Ureter (tissue), 1 donor: ENCODE measurements at places on chromosomes 7 and 10. TPM values are rescaled to one million over a fixed set of nuclear protein-coding genes. Genes with fewer than 3 reads are reported as not detected.

SLC13A4 gene
- 0.13 TPM for total RNA-seq

DNA sequence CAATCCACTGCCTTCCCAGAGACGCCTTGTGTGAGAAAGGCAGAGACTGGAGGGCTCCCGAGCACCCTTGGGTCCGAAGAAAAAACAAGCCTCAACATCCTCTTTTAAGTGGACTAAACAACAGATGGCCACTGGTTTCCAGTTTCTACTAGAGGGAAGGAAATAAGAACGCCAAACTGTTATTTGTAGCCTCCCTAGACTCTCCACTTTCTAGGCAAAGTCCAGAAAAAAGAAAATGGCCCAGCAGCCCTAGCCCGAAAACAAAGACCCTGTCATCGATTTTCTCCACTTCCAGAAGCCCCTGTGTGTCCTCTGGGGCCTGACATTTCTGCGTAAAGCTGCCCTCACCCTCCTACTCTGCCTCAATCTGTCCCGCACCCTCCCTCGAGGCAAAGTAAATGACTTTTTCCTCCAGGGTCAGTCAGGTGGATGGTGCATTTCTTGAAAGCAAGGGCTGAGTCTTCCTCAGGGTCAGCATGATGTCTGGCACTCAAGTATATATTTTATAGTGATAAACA, 6.0 kb downstream of the RGS10 start:
- no peak for DNase-seq

- DNase-seq, result no peak
These were observed 115.2 kb downstream of the EBF3 start for GRCh38 chr10:129848696-129849451.

PPP2R2D gene
- 47.0 TPM for total RNA-seq

FAM185A gene
- 12.8 TPM for total RNA-seq

GRCh38 chr7:40371806-40372440, 237.1 kb downstream of the SUGCT start:
- DNase-seq, result no peak

DNA sequence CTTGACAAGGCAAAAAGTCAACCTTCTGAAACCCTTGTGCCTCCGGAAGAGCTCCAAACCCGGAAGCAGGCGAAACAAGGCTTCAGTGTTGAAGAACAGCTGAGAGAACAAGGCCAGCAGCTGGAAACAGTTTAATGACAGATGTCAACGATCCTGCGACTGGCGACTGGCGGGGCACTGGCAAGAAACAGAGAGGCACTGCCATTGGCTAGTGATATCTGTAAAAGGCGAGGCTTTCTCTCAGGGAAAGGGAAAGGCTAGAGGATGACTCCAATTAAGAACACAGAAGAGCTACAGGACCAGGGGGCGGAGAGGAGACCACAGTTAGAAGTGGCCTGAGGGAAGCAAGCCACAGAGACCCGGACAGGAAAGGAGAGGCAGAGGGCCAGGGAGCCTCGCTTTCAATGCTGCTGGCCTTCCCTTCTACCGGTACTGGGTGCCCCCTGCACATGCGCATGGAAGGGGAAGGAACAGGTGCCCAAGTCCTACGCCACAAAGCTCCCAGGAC, 19.4 kb downstream of the ITGB1 start:
- DNase-seq, result no peak

GRCh38 chr7:124723012-124723411, 42.6 kb downstream of the GPR37 start:
- DNase-seq, result no peak

- no peak for DNase-seq
These were observed 153.3 kb downstream of the ZMYND11 start for GRCh38 chr10:288316-289200.

KEL gene
- total RNA-seq, result 1.3 TPM

DNA sequence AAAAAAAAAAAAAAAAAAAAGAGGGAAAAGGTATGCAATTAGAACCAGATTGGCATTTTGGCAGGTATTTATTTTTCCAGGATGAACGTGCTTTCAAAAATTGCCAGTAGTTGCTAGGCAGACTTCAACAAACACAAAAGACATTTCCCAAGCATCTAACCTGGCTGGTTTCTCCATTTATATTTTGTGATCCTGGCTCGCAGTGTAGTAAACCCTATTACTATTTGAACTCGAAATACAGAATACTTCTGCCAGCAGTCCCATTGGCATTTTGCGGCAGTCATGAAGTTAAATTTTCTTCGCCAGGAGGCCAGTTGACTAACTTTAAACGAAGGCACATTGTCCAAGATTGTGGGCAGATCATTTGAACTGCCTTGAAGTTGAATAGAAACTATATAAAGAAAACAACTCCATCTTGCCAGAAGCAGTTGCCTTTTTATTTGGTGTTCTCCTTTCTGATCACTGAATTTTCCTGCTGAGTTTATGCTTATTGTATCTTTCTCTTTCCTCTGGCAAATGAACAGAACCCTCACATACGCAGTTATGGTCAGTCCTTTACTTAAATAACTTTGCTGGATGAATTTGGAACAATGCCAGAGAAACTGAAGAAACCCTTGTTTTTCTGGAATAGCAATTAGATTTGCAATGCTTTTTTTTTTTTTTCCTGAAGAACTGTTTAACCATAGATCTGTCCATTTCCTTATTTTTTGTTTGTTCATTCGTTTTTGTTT, 132.9 kb downstream of the BICC1 start:
- DNase-seq, result no peak

SEPTIN14 gene
- total RNA-seq, result not detected

DNA sequence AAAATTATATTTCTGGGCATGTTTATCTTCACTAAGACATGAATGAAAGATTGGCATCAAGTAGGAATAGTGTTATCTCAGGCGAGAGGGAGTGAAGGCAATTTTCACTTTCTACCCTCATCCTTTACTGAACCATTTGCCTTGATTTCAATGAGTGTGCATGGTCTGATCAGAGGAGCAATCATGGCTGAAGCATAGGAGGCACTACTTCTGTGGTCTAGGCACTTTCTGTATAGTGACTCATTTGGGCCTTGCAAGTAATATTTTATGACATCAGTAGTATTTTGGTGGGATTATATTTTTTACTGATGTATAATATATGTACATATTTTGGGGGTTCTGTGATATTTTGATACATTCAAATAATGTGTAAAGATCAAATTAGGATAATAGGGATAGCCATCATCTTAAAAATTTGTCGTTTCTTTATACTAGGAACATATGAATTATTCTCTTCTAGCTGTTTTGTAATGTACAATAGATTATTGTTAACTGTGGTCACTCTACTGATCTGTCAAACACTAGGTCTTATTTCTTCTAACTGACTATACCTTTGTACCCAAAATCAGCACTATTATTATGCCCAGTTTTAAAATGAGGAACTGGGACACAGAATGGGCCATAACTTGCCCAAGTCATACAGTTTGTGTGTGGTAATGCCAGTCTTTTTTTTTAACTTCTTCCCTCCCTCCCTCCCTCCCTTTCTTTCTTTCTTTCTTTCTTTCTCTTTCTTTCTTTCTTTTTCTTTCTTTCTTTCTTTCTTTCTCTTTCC, 101.9 kb downstream of the RAB11FIP2 start:
- no peak for DNase-seq

DNA sequence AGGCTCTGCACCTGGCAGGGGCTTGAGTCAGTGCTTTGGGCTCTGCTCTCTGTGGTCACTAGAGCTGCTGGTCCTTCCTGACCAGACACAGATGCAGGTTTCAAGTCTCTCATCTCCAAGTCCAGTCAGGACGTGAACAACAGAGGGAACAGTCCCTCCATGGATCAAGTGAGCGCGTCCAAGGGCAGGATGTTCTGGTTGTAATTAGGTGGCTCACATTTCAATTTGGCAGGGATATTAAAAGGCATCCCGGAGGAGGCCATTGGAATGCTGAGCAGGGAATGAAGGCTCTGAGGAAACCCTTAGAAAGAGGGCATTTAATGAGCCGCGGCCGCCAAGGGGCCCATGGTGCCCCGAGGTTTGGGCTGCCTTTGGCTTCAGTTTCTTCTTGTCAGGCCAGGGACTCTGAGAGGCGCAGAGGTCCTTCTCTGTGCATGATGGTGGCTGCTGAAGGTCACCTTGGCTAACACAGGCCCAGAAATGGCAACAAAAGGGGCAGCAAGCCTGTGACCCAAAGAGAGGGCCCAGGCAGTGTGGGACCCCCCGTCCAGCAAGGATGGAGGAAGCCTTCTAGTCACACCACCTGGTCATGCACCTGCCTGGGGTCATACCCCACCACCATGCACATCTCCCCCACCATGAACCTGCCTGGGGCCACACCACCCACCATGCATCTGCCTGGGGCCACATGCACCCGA, 30.7 kb upstream of the INPP5A start:
- DNase-seq, result peak; percentile 56

- peak; percentile 65 for DNase-seq
These were observed 43.3 kb upstream of the NFKB2 start for GRCh38 chr10:102352066-102352715.

MEIG1 gene
- total RNA-seq, result 1.1 TPM

DNA sequence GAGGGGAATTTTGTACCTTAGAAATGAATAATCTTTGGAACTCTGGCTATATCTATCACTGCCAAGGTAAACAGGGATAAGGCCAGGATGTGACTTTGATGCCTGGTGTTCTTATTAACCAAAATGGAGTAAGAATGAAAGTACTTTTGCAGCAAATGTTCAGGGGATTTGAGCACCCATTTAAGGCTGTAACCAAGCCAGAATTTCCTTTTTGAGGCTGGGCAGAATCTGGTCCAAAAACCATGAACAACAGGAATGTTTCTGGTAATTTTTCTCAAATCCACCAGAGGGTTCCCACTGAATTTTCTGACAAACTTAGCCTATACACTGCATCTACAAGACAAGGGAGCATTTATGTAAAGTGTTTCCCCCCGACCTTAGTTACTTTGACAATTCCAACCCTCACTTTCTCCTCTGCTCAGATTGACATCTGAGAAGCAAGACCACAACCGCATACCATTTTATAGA, 120.6 kb downstream of the BAMBI start:
- DNase-seq, result no peak

DNA sequence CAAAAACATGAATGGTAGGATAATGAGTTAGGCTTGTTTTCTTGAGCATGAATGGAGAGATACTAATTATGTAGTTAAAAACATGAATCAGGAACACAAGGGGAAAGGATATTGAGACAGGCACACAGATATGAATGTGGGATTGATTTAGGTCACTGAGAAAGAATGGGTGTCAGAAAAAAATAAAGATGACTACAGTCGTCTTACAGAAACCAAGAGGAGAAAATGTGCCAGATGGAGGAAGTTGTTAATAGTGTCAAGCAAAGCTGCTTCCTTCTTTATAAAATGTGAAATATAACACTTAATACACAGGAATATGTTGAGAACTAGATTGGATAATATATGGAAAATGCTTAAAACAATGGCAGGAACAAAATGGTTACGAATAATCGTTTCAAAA, 173.3 kb upstream of the BET1 start:
- no peak for DNase-seq

WIPF3 gene
- total RNA-seq, result 2.3 TPM

DNA sequence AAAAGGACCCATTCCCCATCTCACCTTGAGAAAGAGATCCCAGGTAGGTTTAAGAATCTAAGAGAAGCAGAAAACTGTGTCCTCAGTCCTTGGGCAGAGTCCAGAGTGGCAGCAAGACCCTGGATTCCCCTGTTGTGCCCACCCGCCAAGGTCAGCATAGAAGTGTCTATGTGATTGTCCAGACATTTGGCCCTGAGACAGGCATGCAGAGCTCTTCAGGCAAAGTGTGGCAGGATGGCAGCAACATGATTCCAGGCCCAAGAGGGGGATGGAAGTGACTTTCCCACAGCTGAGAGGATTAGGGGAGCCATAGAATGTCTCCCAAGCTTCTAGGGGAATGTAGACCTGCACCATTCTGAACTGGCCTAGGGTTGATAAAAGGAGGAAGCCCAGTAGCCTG, 39.1 kb upstream of the OPALIN start:
- no peak for DNase-seq

DNA sequence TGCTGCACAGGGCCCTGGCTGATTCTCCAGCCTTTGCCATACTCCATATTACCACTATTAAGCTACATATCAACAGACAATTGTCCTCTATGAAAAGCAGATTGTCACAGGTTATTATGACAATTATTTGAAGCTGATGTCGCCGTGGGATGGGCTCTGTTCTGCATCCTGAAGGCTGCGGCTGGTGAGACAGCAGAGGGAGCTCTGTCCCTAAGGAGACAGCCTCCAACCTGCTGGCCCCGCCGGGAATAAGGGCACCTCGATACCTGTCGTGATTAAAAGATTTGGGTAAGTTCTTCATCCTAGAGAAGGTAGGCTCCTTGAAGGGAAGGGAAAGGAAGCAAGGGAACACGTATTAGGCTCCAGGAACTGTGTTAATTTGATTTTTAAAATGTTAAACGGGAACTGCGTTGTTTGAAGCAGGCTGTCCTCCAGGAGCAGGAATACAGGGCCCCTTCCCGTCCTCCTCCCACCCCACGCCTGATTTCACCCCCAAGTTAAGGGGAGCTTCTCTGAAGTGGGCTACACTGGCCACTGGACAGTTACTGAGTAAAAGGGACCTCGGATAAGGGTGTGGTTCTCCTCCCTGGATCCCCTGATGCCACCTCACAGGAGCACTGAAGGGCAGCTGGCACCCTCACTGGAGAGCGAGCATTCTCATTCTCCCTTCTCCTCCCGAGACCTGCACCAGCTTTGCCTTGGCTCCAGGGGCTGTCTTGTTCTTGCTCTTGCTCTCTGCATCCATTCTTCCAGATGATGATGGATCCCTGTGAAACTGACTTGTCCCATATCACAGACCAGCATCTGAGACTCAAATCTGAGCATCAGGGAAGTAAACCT, 11.8 kb upstream of the TIAL1 start:
- DNase-seq, result peak; percentile 61

DNA sequence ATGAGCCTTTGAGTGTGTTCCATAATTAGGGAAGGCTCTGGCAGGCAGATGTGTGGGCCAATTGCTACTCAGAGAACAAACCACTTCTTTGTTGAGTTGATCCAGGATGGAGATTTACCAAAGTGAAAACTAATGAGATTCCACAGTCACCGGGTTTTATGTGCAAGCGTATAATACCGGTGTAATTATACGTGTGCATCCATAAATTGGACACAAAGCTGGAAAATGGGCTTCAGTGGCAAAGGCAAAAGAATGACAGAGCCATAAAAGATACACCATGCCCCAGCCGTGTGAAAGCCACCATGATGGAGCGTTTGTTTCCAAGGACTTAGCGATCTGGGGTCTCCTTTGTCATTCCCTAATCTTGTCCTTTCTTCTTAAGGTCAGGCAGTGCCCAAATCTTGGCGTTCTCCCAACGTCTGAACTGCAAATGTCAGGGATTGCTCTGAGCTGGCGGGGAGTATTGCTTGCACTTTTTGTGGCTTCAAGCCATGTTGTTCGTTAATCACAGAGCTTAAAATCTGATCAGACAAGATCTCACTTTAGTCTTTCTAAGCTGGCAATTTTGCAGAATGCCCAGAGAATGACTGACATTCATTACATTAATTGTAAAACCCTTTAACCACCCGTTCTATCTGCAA, 70.1 kb downstream of the NPTX2 start:
- DNase-seq, result no peak

GRM3 gene
- total RNA-seq, result not detected

DNA sequence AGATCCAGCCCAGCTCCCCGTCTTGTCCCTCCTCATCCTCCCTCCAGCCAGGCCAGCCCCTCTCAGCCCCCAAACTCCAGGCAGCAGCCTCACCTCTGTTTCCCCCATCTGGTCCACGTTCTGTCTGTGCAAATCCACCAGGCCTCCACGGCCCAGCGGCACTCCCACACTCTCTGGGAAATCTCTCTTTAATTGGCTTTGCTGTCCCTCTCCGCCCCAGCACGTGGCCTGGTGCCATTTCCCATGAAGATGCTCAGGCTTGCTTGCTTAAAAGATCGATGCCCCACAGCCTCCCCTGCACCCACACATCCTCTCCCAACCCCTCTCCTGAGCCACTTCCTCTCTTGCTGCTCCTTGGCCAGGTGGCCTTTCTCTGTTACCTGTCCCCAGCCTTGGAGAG, 39.3 kb downstream of the PRF1 start:
- no peak for DNase-seq
